NCI-H1436 treated with DMSO at 0.1 percent for 48 hours (cell line): ENCODE measurements at places on chromosomes 16 and 17.

- no peak for DNase-seq
These were observed 32.8 kb downstream of the DNAH2 start for GRCh38 chr17:7750321-7750821.

DNA sequence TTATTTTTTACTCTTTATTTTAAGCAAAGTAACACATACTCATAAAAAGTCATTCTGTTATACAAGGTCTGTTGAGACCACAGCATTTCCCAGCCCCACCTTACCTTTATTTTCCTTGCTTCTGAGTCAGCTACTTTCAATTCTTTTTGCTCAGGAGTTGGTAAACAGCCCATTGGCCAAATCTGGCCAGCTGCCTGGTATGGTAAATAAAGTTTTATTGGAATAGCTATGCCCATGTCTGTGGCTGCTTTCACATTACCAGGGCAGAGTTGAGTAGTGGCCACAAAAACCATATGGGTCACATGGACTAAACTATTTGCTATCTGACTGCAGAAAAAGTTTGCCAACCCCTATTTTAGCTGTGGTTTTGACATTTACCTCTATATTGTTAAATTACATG, 3.4 kb upstream of the NSRP1 start:
- no peak for DNase-seq

DNA sequence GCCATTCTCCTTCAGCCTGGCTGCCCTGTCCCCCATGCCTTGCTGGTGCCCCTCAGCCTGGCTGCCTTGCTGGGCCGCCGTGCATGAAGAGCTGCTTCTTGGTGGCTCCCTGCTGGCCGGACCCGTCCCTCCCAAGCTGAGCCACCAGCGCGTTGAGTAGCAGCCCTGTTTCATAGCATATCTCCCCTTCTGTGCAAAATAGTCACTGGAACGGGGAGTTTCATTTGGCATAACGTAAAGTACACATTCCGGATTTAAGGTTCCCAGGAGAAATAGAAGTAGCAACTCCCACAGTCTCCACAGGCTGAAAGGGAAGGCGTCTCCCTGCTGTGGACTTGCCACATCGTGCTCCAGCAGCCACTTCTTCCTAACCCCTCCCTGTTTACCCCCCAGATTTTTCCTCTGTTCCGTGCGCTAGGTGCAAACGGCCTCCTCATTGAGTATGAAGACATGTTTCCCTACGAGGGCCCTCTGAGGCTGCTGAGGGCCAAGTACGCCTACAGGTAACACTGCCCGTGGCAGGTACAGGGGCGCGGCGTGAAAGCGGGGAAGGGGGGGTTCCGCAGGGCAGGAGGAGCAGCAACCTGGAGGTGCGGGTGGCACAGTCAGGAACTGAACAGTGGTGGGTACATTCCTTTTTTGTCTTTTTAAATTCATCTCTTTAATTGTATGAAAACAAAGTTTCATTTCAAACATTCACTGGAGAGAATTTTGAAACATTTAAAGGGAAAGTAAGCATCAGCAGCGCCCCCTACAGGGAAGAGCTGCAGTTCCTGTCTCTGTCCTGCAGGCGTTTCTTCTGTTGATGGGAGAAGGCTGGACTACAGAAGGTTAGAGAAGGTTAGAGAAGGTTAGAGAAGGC, 5.8 kb upstream of the OGFOD3 start:
- DNase-seq: no peak

DNA sequence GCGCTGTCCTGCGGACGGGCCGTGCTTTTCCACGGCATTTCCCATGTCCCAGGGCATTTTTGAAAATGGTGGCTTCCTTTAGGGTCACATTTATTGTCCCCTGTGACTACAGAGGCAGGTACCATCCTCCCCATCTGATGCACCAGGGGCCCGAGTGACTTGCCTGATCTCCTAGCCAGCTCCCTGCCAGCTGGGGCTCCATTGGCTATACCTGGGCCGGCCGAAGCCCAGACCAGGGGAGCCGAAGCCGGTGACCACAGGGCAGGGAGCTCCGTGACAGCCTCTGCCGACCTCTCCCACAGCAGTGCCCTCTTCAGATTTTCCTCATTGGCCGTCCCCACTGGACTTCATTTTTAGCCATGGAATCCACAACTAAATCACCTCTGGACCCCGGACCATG, 170.6 kb downstream of the RBFOX3 start:
- no peak for DNase-seq

- no peak for DNase-seq
These were observed 333 bp upstream of the NOG start for GRCh38 chr17:56593086-56593645.

DNA sequence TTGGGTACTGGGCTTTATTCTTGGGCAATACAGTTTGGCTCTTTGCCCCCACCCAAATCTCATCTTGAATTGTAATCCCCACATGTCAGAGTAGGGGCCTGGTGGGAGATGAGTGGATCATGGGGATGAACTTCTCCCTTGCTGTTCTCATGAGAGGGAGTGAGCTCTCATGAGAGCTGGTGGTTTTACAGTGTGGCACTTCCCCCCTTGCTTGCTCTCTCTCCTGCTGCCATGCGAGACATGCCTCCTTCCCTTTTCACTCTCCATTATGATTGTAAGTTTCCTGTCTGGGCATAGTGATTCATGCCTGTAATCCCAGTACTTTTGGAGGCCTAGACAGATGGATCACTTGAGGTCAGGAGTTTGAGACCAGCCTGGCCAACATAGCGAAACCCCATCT, 18.1 kb upstream of the CNEP1R1 start:
- no peak for DNase-seq

DNA sequence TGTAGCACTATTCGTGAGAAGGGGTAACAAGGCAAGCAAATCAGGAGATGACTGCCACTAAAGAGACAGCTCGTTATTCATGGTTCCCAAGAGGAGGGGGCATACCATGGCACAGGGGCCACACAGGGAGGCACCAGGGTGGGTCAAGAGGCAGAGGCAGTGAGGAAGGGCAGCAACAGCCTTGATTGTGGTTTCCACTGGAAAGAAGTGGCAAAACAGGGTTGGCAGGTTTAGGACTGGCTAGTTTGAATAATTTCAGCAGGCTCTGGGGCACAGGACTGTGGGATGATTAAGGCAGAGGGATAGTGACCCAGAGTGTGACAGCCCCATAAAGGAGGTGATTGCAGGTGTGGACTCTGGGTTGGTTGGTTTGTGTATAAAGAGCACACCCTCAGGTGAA, 188.9 kb downstream of the CBLN1 start:
- DNase-seq: no peak

GRCh38 chr17:29376667-29377270, 13.4 kb upstream of the TAOK1 start:
- no peak for DNase-seq
